AG10803 (cell line): ENCODE measurements at places on chromosomes 11 and 22.

- DNase-seq, result peak; percentile 99
Observed at GRCh38 chr11:67033661-67034166, 10.8 kb downstream of the SYT12 start.

GRCh38 chr22:35310556-35311550 is 11.2 kb downstream of the TOM1 start:
- no peak for DNase-seq

DNA sequence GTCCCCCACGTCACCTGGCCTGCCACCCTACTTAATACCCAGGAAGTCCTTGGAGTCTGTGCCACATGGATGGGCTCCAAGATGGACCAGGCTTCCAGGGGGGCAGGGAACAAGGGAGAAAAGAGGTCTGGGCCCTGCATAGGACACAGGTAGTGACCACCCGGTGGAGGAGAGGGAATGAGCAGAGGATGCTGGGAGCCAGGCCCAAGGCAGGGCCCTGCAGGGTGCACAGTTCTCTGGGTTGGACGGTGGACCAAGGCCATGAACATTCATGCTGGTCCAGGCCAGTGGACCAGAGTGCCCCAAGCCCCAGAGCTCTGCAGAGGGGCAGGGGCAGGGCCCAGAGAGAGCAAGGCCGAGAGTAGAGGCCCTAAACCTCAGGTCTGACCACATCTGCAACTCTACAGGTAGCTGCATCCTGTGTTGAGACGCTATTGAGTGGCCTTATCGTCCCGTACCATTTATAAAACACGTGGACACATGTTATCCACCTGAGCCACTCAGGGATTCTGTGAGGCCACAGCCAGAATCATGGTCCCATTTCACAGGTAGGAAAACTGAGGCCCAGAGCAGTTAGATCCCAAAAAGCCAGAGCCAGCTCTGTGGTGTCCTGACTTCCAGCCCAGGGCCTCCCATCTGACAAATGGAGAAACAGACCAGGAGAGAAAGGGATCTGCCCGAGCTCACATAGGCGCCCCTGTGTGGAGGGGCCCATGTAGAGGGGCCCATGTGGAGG is 46.4 kb downstream of the IGLL5 start:
- DNase-seq, result no peak

DNA sequence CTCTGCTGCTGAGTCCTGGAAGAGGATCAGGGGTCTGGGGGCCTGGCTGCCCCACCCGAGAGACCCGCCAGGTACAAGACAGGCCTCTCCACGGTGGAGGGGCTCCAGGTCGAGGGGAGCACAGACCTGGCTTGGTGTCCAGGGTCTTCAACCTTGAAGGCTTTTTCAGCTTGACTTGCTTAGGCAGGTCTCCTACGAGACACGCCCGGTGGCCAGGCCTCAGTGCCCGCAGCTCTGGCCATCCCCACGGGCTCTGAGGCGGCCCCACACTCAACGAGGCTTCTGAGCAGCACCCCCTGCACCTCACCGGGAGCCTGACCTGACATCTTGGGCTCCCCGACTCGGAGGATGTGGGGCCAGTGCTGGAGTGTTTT is 6.6 kb upstream of the PLXNB2 start:
- DNase-seq, result no peak

GRCh38 chr11:31127290-31127689 is 242.2 kb downstream of the DCDC1 start:
- no peak for DNase-seq

DNA sequence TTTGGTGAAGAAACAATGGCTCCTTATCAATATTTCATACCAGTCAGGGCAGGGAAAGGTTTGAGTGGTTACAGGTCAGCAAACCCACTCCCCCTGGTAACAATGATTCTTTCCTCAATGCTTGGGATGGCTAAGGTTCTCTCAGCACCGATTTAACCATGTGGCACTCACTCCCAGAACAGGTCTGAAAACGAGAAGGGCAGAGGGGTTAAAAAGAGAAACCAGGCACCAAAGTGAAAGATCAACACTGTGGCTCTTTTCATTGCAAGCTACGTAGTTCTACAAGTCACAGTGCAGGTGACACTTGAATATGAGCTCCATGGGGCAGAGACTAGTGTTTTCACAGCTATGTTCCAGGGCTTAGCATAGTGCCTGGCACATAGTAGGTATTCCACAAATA is 132.4 kb downstream of the PLEKHA7 start:
- no peak for DNase-seq

- no peak for DNase-seq
Observed at GRCh38 chr22:44926491-44927415, 83.1 kb downstream of the PHF21B start.

GRCh38 chr22:43090130-43090789 is 1.1 kb upstream of the TTLL1 start:
- DNase-seq, result peak; percentile 89

DNA sequence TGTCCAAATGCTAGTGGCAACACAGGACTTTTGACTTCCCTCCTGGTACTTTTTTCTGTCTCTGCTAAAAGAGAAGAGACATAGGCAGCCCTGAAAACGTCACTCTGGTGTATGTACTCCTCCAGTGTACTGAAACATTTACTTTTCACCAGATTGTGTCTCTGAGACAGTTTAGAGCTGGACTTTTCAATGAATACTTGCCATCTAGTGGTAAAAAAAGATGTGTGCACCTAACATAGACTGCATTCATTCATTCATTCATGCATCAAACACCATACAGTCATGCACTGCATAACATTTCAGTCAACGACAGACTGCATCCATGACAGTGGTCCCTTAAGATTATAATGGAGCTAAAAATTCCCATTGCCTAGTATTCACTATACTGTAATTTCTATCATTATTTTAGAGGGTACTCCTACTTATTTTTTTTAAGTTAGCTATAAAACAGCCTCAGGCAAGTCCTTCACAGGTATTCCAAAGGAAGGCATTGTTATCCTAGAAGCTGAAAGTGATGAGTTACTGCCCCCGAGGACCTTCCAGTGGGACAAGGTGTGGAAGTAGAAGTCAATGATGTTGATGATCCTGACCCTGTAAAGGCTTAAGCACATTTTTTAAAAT is 186.2 kb downstream of the SPON1 start:
- peak; percentile 53 for DNase-seq

- DNase-seq, result peak; percentile 6
Observed at GRCh38 chr11:13669544-13670488, 1.3 kb downstream of the FAR1 start.

DNA sequence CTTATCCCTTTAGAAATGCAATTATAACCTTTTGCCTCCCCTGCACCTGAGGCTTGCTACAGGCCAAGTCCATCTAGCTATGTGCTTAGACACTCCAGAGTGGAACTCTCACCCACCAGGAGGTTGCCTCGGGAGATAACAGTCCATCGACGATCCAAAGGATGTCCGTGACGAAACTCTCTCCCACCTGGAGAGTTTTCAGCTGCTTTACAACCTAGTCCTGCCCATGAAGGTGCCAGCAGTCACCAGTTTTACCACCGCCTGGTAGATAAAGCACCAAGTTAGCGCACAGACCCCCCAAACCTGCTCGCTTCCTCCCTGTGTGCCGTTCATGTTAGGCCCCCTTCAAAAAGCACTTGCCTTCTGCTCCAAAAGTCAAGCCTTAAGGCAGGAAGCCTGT is 53.1 kb upstream of the SHISAL1 start:
- no peak for DNase-seq

GRCh38 chr11:120302001-120302805 is 22.9 kb upstream of the TLCD5 start:
- DNase-seq, result no peak

- DNase-seq, result no peak
Observed at GRCh38 chr11:116874251-116874650, 36.8 kb upstream of the APOA1 start.

DNA sequence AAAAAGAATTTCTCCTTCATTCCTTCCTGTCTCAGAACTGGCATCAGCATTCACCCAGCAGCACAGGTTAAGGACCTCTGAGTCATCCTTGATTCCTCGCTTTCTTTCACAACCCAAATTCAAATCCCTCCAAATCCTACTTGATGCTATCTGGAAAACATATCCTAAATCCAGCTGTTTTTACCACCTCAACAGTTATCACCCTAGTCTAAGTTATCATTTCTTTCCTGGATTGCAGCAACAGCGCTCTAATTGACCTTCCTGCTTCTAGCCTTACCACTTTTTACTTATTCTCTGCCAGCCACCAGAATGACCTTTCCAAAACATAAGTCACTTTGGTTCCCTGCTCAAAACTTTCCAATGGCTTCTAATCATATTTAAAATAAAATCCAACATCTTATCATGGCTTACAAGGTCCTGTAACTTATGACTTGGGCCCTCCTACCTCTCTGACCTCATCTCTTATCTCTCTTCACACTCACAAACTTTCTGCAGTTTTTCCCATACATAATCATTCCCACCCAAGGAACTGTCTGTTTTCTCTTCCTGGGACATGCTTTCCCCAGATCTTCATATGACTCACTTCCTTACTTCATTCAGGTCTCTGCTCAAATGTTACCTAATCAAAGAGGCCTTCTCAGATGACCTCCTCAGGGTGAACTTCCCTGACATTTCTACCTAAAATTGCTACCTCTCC is 119.4 kb downstream of the TTC28 start:
- peak; percentile 64 for DNase-seq

DNA sequence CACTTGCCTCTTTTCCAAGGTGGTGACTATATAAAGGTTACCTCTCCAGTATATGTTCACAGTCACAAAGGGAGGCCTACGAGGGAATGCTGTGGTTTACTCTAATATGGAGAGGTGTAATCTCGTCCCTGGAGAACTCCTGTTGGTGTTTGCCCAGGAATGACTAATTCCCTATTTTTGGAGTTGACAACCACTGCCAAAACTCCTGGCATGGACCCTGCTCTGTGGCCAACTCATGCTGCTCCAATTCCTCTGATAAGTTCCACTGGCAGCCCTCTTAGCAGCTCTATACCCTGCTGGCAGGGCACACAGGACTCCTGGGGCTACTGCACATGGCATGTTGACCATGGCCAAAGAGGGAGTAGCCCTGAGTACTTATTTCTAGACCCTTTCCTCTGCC is 418.7 kb upstream of the ANO5 start:
- no peak for DNase-seq

- no peak for DNase-seq
Observed at GRCh38 chr22:20810645-20811044, 36.7 kb downstream of the SERPIND1 start.

GRCh38 chr22:27170491-27170890 is 513.1 kb downstream of the MIAT start:
- DNase-seq, result peak; percentile 99

GRCh38 chr11:108370315-108370714 is 97.0 kb downstream of the C11orf65 start:
- DNase-seq, result no peak

GRCh38 chr11:102423936-102424335 is 28.6 kb downstream of the TMEM123 start:
- DNase-seq, result no peak

GRCh38 chr11:9136741-9137140 is 45.3 kb upstream of the SCUBE2 start:
- DNase-seq, result no peak

DNA sequence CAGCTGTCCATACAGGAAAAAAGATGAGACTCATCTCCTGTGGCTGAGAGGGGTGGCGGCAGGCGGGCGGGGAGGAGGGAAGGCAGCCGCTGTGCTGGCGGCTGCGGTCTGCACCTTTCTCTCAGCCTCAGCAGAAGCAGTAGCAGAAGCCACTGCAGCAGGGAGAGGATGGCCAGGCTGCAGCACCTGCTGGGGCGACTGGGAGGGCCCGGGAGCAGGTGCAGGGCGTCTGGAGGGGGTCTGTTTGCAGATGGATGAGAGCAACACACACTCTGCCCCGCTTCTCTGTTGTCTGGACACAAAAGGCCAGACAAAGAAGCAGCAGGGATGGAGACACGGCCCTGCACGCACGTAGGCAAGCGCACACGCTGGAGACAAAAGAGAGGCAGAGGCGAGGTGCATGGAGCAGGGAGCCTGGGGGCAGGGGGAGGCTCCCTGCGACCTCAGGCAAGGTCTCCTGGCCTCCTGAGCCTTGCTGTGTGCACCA is 9.3 kb upstream of the MIAT start:
- DNase-seq, result no peak

- no peak for DNase-seq
Observed at GRCh38 chr22:27896245-27896644, 22.8 kb downstream of the PITPNB start.

DNA sequence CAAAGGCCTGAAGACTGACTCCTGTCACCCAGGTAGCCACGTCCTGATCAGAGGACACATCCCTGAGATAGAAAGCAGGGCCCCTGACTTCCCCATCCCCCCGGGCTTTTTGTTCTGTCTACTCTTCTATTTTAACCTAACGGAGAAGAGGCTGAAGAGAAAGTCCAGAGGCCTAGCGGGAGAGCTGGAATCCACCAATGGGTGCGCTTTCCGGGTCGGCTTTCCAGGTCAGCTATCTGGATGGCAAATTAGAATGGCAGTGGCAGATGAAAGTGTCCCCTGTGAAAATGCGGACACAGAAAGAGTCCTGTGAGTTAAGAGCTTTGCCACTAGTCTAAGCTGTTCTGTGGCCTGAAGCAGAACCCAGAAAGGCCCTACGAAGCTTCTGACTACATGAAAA is 13.1 kb upstream of the SERPING1 start:
- no peak for DNase-seq

GRCh38 chr22:44085743-44086270 is 61.7 kb downstream of the PARVB start:
- DNase-seq, result peak; percentile 69

DNA sequence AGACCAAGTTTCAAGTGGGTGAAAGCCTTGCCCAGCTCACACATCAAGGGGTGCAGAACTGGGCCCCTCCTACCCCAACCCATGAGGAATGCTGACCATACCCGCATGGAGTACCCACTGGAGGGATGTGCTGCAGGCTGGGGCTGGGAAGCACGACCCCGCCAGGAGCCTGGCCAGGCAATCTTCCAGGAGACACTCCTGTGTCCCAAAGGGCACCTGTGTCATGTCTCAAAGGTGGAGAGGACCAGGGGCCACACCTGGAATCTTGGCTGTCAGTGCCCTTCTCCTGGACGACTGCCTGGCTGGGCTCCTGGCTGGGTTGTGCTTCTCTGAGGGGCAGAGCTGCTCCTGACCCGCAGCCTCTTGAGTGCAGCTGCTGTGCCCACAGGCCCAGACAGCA is 6.7 kb downstream of the ARAP1 start:
- DNase-seq, result no peak

- no peak for DNase-seq
Observed at GRCh38 chr11:2410616-2411015, 10.1 kb downstream of the TSSC4 start.
